ENCODE measurements at places on chromosomes 2 and 18.
A peak's percentile ranks its signal among the peaks of the same experiment; 100 is the strongest.

- DNase-seq = peak; percentile 28
These were observed 10.1 kb downstream of the CPLX4 start for GRCh38 chr18:59308248-59308937.

- DNase-seq = no peak
These were observed 223.0 kb downstream of the NBAS start for GRCh38 chr2:15337996-15338666.

DNA sequence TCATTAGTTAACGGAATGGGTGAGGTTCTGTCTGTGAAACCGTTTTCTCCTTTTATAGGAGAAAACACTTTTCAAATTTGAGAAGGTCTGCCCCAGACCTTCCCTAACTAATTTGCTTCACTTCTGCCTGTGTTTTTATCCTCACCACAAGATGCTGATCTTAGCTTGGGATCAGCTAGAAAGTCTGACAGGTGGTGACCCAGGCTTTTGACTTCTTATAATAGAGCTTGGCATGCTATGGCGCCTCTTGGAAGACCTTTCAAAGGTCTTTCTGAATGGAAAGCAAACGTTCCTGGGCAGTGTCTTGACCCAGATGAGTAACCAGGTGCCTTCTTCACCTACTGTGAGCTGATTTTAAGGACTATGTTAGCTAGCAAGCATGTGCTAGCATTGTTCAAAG is 91.4 kb downstream of the LYPD6 start:
- no peak for DNase-seq

DNA sequence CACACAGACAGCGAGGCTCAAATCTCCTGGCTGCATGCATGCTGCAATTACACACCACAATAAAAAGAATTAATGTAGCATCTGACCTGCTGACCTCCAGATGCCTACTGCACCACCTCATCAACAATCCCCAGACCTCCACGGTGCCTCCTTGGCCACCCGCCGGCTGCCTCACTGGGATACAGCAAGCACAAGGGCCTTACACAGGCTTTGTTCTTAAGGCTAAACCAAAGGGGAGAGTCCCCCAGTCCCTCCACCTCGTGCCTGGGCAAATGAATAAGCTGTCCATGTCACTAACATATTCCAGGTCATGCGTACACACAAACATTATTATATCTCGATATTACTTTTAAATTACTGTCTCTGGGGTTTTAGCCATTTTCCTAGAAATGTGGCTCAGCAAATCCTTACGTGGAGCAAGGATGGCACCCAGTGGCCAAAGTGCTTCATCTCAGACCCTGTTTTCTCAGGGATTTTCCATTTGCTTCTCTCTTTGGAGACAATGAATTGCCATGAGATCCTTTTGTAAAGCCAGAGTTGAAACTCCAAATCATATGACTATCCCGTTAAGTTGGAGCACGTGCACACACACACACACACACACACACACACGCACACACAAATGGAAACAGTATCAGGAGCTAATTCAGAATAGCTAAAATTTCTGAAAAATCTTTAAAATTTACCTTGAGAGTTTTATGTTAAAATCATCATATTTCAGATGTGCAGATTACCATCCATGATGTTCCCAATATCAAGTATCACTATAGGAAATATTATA is 313.8 kb downstream of the PDE11A start:
- no peak for DNase-seq

DNA sequence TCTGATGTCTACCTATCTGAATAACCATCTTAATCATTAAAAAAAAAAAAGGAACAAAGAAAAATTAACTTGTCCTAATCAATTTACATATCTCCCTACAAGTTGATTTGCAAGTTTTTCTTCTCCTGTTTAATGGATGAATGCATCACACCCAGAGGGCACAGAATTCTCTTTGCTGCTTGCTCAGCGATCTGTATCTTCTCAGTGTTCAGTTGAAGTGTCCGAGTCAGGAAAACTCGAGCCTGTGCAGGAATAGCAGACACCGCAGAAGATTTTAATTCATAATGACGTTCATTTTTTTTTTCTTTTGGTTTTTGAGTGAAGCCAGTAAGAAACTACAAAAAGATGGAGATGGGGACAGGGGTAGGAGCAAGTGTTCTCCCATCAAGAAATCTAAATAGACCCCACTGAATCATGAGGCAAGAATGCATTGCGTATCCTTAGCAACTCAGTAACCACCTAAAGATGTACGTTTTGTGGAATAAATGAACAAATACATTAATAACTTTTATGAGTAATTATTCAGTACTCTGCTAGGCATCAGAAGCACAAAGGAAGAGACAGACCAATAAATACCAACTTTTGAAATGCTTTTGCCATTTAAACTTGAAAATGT is 675.5 kb downstream of the LRP1B start:
- no peak for DNase-seq

GRCh38 chr18:65754121-65754520 is 3.3 kb downstream of the CDH7 start:
- no peak for DNase-seq

GRCh38 chr2:128348701-128349100 is 30.0 kb upstream of the HS6ST1 start:
- no peak for DNase-seq

DNA sequence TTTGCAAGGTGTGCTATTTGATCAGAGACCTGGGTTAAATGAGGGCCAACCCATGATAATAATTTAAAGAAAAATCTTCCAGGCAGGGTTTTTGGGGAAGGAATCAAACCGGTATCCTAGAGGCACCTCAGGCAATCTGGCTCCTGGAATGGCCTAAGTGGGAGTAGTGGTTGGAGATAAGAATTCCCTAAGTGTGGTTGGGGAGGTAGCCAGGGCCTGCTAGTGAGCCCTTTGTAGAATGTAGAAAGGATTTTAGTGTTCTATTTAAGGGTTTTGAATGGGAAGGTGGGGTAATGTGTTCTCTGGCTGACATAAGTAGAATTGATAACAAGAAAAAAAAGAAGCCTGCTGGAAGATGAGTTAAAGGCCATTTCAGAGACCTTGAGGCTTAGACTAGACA is 422.2 kb downstream of the XIRP2 start:
- no peak for DNase-seq

GRCh38 chr2:210072922-210073509 is 70.6 kb downstream of the RPE start:
- no peak for DNase-seq

- DNase-seq = no peak
These were observed 16.7 kb downstream of the IL1R1 start for GRCh38 chr2:102159295-102159694.

- no peak for DNase-seq
These were observed 4.4 kb upstream of the VPS54 start for GRCh38 chr2:64023485-64024258.

DNA sequence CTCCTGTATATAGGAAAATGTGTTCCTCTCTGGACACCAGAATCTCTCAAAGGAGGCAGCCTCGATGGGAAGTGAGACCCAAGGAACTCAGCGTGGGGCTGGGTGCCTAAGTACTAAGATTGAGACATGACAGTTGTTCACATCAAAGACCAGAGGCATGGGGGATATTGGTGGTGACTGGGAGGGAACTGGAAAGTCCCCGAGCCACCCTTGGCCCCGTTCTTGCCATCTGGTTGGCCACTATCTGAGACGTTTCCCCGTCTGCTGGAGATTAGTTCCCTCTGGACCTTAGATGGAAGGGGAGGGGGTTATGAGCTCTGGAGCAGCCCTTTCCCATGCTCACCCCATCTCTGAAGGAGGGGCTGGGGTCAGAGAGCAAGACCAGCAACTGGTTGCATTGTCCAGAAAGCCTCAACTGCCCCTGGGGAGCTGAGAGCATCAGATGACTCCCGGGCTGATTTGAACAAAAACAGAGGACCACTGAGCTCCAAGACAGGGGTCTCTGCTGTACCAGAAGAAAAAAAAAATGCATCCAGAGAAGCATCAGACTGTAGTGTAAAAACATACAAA is 11.8 kb downstream of the FBLN7 start:
- no peak for DNase-seq

- no peak for DNase-seq
These were observed 18.5 kb downstream of the KCNJ13 start for GRCh38 chr2:232757905-232758304.

DNA sequence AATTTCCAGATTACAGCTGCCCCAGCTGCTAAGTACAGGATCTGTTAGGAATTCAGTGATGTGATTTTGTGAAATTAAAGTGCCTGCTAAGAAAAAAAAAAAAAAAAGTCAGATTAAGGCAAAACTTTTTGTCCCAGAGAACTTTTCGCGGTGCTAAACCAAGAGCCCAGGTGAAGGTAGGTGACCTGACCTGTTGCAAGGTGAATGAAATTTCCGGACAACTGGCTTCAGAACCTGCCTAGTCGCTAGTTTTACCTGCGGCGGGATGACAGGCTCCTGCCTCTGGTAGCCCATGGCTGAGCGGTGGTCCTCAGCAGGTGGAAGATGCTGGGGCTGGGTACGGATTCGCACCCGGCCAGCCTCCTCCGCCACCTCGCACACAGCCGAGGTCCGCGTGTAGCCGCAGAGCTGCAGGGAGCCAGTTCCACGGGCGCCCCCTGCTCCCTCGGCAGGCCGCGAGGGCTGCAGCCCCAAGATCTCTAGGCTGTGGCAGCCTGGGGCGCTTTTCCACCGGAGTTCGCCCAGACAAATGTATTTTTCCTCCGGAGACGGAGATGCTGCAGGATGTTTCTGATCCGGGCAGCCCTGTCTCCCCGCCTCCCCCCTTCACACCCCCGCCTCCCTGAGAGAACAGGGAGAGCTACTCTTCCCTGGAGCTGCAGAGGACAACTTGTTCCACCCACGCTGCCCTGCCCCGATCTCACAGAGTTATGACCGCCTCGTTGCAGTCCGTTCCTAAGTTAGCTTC is at the start of gene SLC38A11:
Gene SLC38A11, minus strand, starts transcription at position 572 of the 748 bp plus-strand sequence. Its CDS starts 278 bp downstream, at position 294.
- DNase-seq = no peak

All from stimulated activated CD8-positive, alpha-beta memory T cell treated with anti-CD3 and anti-CD28 coated beads, Interleukin-15, amount 100 ng/mL, for 1 hour (primary cell).